Body of pancreas (tissue), 4 donors: ENCODE measurements at places on chromosomes 2 and 18.

GRCh38 chr2:209380293-209380692 is 43.6 kb upstream of the MAP2 start:
- no peaks in the 10 kb centered on the region for H3K36me3 ChIP-seq
- no peaks in the 10 kb centered on the region for H3K27me3 ChIP-seq
- no peak overlapping the region for H3K4me3 ChIP-seq
- H3K4me1 ChIP-seq = peaks cover 14% of the 10 kb centered on the region
- no peak overlapping the region for H3K27ac ChIP-seq
- no peak for DNase-seq

- H3K36me3 ChIP-seq = no peaks in the 10 kb centered on the region
- H3K4me3 ChIP-seq = no peak overlapping the region
- no peaks in the 10 kb centered on the region for H3K27me3 ChIP-seq
- no peak overlapping the region for H3K27ac ChIP-seq
- no peak for DNase-seq
These were observed 15.9 kb downstream of the FAM210A start for GRCh38 chr18:13710414-13710831.

DNA sequence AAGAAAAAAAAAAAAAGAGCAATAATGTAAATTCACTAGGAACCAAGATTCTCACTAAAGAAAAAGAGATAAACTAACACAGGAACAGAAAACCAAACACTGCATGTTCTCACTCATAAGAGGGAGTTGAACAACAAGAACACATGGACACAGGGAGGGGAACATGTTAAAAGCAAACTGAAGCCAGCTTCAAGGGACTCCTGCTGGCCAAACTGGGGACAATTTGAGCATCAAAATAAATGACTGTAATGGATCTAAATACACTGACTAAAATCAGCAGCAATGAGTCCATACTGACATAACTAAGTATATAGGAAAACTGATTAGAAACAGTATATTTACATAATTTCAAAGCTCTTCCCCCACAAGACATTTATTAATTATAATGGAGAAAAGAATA is 73.0 kb downstream of the FARSB start:
- no peak for DNase-seq
- H3K4me3 ChIP-seq = no peak overlapping the region
- no peak overlapping the region for H3K27ac ChIP-seq
- no peaks in the 10 kb centered on the region for H3K4me1 ChIP-seq

DNA sequence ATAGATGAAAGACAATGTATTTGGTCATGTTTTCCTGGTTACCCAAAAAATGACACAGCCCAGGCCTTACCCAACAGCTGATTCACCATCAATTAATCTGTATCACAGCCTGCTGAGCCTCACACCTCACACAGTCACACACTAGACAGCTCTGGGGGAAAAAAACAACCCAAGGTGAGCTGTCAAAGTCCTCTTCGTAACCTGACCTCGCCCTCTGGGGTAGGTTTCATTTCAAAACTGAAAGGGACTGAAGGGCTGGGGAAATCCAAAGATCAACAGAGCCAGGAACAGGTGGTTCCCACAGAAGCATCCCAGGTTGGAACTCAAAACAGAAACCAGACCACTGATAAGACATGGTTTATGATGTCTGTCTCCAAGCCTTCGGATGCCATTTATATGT is 18.2 kb upstream of the PCBP1 start:
- H3K4me3 ChIP-seq = no peak overlapping the region
- no peak for DNase-seq
- peaks cover 15% of the 10 kb centered on the region for H3K4me1 ChIP-seq
- no peaks in the 10 kb centered on the region for H3K27me3 ChIP-seq
- H3K36me3 ChIP-seq = no peaks in the 10 kb centered on the region

DNA sequence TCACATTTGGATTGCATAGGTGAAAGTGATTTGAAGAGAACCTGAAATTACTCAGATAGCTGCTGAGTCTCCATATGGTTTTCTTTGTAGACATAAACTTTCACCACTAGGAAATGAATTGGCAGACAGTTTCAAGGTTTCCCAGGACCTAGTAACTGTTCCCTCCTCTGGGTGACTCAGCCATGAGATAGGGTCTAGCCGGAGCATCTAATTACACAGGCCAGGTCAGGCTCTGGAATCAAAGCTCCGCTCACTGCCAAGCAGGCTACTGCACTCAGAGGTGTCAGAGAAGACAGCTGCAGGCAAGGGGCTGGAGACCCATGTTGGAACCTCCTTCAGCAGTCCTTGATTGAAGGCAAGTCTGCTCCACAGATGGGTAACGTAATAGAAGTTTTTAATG is 429.2 kb downstream of the TNS1 start:
- H3K36me3 ChIP-seq = no peaks in the 10 kb centered on the region
- no peaks in the 10 kb centered on the region for H3K27me3 ChIP-seq
- H3K4me1 ChIP-seq = no peaks in the 10 kb centered on the region
- H3K4me3 ChIP-seq = no peak overlapping the region
- no peak overlapping the region for H3K27ac ChIP-seq

- peak; percentile 64 for DNase-seq
- no peak overlapping the region for H3K4me3 ChIP-seq
- H3K4me1 ChIP-seq = no peaks in the 10 kb centered on the region
- H3K27ac ChIP-seq = no peak overlapping the region
- H3K27me3 ChIP-seq = no peaks in the 10 kb centered on the region
- H3K36me3 ChIP-seq = no peaks in the 10 kb centered on the region
These were observed 96.2 kb upstream of the SNTG2 start for GRCh38 chr2:854460-854859.

DNA sequence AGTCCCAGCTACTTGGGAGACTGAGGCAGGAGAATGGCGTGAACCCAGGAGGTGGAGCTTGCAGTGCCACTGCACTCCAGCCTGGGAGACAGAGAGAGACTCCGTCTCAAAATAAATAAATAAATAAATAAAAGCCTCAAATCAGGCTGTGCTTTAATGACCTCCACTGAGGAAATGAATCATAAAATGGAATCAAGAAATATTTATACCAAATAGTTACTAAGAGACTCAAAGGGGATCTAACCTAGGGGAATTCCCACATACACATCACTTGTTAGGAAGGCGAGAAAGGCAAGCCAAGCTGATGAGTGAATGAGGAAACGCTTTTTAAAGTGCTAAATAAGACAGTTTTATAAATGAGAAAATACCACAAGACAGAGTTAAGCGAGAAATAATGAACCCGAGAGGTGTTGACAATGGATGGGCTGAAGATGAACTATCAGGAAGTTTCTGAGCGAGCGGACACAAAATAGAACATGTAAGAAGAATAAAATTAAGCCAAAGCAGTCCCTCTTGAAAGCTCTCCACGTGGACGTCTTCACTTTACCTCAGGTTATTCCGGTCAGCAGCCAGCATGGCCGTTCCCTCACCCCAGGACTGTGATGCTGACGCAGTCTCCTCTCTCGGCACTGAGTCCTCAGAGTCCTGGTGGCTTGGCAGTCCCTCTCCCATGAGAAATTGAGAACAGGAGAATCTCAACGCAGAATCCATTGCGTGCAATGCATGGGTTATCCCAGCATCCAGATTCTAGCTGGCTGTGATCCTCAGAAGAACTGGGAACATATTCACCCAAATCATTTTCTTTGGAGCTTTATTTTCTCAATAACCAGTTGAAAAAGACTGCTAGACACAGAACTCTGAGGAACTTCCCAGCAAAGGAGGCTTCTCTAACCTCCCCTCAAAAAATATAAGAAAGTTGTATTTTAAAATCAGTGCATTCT is 22.3 kb downstream of the PXDN start:
- H3K4me3 ChIP-seq = no peak overlapping the region
- no peaks in the 10 kb centered on the region for H3K36me3 ChIP-seq
- H3K27ac ChIP-seq = no peak overlapping the region

DNA sequence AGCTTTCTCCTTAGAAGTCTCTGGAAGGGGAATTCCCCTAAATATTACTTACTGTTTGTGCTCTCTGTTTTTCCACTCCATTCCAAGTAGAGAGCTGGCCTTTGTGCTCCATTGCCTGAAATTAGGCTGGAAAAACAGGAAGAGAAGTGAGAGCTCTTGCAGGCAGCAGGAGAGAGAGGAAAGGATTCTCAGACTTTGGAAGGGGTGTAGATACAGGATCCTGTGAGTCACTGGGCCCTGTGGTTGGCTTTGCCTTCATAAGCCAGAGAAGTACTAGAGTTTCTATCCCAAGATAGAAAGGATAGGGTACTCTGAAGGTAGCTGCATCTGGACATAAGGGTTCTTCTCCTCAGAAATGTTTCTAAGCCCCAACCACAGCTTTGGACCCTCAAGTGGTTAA is 188.9 kb downstream of the CMPK2 start:
- H3K36me3 ChIP-seq = no peaks in the 10 kb centered on the region
- H3K27ac ChIP-seq = no peak overlapping the region
- no peaks in the 10 kb centered on the region for H3K27me3 ChIP-seq
- no peaks in the 10 kb centered on the region for H3K4me1 ChIP-seq
- DNase-seq = no peak

DNA sequence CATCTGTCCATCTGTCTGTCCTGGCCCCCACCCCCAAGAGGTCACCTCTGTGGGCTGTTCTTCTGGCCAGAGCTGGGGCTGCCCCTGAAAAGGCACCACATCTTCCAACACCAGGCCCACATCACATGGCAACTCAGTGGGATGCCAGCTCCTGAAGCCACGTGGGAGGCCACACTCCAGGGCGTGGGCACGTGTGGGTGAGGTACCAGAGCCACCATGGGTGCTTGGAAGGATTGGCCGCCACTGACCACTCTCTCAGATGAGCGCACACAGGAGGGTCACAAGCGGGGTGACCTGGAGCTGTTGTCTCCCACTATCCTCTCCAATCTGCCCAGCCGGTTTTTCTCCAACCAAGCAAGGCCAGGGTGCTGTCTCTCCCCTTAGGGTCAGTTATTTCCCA is 197.9 kb downstream of the TFCP2L1 start:
- H3K36me3 ChIP-seq = no peaks in the 10 kb centered on the region
- H3K4me1 ChIP-seq = no peaks in the 10 kb centered on the region
- no peak for DNase-seq
- H3K4me3 ChIP-seq = no peak overlapping the region

- no peaks in the 10 kb centered on the region for H3K36me3 ChIP-seq
- no peak for DNase-seq
- H3K27ac ChIP-seq = no peak overlapping the region
- H3K27me3 ChIP-seq = no peaks in the 10 kb centered on the region
- H3K4me3 ChIP-seq = no peak overlapping the region
These were observed 122.1 kb downstream of the TMEM247 start for GRCh38 chr2:46601328-46601963.

DNA sequence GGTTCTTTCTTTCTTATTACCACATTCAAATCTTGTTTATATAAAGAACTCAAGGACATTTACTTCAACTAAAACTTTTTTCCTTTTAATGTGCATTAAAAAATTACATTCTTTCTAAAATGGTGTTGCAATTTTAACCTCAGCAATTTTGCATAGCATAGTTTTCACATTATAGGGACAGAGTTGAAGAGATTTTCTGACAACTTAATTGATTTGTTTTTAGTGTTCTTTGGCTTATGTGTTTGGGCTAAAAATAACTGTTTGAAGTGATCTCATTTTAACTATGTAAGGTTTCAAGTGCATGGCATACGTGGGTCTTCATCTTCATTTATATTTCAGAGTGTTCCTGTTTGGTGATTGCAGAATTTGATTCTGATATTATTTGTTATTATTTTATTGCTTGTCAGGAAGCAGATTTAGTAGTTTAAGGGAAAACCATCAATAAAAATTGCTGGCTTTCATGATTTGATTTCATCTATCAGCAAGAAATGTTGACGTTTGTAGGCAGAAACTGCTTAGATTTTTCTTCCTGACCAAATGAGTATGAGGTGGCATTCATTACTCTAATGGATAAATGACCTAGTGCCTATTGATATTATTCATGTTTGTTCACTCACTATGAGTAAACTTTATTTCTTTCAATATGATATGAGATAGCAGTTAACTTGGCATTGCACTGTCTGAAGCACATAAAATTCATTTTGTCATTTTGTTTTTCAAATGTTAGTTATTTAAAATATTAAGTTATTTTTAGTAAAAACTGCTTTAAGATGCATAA is 398.4 kb downstream of the NUP35 start:
- no peak overlapping the region for H3K4me3 ChIP-seq
- H3K4me1 ChIP-seq = peaks cover 28% of the 10 kb centered on the region
- no peaks in the 10 kb centered on the region for H3K36me3 ChIP-seq
- H3K27me3 ChIP-seq = no peaks in the 10 kb centered on the region

DNA sequence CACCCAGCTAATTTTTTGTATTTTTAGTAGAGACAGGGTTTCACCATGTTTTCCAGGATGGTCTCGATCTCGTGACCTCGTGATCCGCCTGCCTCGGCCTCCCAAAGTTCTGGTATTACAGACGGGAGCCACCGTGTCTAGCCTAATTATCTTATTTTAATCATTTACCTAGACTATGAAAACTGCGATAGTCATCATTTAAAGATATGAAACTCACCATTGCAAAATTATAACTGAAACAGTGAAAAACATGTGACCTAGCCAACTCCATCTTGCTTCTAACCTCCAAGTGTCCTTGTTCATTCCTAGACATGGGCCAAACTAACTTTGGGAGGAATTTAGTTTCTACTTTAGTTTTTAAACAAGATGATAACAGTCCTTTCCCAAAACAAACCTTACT is 17.4 kb downstream of the SULT1C4 start:
- no peaks in the 10 kb centered on the region for H3K4me1 ChIP-seq
- H3K36me3 ChIP-seq = no peaks in the 10 kb centered on the region
- H3K27me3 ChIP-seq = no peaks in the 10 kb centered on the region
- no peak for DNase-seq
- no peak overlapping the region for H3K4me3 ChIP-seq

DNA sequence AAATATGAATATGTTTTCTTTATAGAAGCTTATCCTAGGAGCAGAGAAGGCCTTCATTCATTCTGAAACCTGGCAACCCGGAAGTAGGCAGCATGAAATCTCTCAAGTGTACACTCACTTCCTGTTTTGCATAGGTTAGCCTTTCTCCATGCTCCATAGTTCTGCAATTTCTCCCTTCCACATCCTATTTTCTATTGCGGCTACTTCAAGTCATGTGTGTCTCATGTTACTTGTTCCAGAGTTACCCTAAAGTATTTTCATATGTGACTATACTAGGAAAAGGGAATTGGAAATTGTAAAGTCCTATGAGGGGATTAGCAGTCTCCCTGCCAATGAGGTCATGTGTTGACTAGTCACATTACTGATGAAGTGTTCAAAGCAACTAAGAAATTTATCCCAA is 320.6 kb downstream of the NCKAP5 start:
- no peaks in the 10 kb centered on the region for H3K36me3 ChIP-seq
- no peaks in the 10 kb centered on the region for H3K4me1 ChIP-seq
- H3K4me3 ChIP-seq = no peak overlapping the region

DNA sequence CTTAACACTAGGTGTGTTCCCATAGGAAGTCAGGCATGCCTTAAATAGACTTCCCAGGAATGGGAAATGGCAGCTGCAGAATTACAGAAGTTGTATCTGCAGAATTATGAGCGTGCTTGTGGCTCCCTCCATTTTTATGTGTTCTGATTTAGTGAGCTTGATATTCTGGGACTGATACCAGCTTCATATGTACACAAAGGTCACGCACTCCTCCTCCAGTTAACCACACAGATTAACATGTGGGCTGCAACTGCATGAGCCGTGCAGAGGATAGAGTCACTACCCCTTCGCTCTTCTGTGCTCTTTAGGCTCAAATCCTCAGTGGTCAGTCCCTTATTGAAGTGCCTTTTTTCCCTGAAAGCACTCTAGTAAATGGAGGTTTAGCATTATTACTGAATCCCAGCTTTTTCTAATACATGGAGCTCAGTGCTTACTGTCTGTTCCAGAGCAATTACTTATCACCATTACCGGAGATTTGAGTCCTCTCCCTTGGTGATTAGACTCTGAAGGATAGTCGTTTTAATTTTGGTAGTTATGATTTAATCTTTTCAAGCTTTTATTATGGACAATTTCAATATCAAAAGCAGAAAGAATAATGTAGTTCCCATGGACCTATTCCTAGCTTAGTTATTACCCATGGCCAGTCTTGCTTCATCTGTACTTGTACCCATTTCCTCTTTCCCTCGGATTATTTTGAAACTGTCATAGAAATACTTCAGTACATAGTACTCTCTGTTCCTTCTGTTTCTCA is 238.3 kb downstream of the PRKCE start:
- DNase-seq = peak; percentile 50
- peaks cover 62% of the 10 kb centered on the region for H3K4me1 ChIP-seq
- H3K27me3 ChIP-seq = no peaks in the 10 kb centered on the region
